ENCODE measurements at places on chromosomes 3 and 15.

DNA sequence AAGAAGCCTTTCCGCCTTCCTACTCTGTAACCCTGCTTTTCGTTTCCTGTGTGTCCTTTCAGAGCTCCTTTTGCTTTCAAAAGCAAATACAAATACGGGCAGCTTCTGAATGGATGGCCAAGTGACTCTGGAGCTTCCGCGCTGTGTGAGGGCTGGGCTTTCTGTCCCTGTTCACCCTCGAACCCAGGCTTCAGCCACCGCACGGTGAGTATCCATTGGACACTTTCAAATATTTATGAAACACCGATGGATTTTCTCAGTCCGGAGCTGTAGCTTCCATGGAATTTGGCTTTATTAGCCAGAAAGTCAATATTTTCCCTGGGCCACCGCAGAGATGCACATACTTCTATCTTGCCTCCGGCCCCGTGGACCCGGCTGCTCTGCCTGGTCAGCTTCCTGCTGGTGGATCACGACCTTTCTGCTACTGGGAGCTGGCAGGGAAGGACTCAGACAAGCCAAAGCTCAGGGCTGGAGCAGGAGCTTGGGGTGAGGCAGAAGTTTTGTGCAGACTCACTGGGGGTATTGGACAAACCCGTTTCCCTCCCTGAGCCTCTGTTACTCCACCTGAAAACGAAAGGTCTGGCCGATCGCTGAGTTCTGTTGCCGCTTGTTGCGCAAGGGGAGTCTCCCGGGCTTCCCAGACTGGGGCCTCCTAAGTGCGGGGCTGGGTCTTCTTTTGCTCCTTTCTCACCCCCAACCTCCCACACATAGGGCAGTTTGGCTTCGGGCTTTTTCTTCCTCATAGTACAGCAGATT is 63.6 kb downstream of the LINGO1 start:
- no peak for DNase-seq

GRCh38 chr3:125077864-125078263 is 22.1 kb upstream of the HEG1 start:
- no peak for DNase-seq

- DNase-seq: no peak
These were observed 1.9 kb upstream of the TRA2B start for GRCh38 chr3:185939721-185940120.

- no peak for DNase-seq
These were observed 183.5 kb downstream of the TBL1XR1 start for GRCh38 chr3:177013681-177014280.

GRCh38 chr3:4411236-4411635 is 55.8 kb downstream of the SUMF1 start:
- DNase-seq: no peak

DNA sequence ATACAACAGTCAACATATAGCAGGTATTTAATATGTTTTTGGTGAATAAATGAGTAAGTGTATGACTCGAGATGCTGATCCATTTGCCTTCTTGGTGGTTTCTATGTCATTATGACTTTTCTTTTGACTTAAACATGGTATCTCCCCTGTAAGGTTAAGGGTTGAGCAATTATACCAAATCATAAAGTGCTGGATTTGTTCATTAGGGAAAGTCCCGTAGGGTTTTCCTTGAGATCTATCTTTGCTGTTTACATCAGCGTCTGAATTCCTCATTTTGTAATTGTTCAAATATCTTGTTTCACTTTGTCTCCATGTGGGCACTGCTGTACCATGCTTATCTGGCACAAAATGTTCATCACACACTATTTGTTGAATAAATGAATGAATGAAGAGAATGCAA is 562.6 kb downstream of the EDEM1 start:
- no peak for DNase-seq

- DNase-seq: no peak
These were observed 183.4 kb upstream of the GADL1 start for GRCh38 chr3:31077826-31078225.

DNA sequence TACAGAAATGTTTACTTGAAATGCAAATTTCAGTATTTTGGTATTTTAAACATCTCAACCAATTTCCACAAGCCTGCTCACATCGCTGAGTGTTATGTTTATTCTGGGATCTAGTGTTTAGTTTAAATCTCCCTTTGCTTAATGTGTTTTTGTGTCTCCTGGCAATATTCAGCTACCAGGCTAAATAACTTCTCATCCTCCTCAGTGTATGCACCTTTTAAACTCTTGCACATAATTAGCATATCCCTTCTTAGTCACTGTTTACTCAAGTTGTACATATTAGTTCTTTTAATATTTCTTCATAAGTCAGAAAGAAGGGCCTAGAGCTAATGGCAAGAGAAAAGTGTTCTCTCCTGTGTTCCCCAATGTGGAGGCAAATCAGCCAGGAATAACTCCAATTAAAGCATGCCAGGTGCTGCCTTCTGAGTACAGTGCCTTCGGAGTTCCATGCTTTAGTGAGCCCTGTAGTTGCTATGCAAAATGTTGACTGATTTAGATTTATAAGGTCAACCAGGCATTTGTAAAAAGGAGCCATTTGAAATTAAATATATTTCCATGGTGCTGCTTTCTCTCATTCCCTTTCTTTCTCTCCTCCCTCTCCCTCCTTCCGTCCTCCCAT is 234.3 kb downstream of the GAP43 start:
- no peak for DNase-seq

Measured in left ventricle myocardium inferior (tissue), 1 donor.